NCI-H1930 (cell line): ENCODE measurements at places on chromosomes 6 and 20.
A peak's percentile ranks its signal among the peaks of the same experiment; 100 is the strongest.

GRCh38 chr6:147392917-147393625, 115.4 kb upstream of the SAMD5 start:
- no peak for DNase-seq

DNA sequence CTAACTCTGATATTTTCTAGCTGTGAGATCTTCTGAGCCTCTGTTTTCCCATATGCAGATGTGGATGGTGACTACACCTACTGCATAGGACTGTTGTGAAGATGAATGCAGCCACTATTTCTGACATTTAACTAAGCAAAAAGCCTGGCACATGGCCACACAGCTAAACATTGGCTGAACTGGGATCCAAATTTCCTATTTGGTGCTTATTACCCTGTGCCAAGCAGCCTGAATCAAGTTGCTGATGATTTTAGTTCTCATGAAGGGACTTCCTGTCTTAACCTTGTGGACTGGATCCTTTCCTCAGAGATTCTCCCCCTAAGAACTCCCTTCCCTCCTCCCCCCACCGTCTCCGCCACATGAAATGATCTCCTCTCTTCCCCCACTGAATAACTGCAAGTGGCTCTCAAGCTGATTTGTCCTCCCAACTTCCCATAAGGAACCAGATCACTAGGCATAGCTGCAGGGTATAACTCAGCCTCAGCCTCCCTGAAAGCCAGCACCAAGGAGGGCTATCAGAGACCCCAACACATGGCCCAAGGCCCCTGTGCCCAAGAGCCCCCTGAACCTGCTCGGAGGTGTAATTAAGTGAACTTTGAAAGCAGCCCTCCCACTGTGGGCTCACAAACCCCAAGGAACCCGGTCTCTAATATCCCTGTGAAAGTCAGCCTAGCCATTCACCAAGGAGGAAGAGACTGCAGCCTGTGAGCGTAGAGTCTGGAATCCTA, 55.7 kb downstream of the MAFB start:
- DNase-seq, result no peak

GRCh38 chr6:99416226-99416625, 8.9 kb downstream of the PNISR start:
- no peak for DNase-seq

GRCh38 chr6:16129623-16130401, 926 bp downstream of the MYLIP start:
- no peak for DNase-seq

DNA sequence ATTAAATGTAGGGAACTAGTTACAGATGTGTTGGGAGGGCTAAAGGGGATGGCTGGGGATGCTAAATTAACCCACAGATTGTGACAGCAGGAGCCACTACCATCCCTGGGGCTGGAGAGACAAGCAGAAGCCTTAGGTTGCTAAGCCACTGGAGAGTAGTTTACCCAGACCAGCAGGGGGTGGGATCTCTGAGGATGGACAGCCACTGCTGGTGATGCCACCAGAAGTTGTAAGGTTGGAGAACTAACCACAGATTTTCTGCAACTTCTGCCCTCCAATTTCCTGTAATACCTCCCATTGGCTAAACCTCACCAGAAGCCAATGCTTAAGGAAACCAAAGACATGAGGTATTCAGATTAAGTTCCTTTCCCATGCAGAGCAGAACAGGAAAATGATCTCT, 139.6 kb upstream of the NOX3 start:
- DNase-seq, result no peak

GRCh38 chr6:152952866-152953509, 29.9 kb downstream of the FBXO5 start:
- DNase-seq, result no peak

GRCh38 chr6:136360783-136361182, 71.1 kb upstream of the BCLAF1 start:
- DNase-seq, result no peak

- DNase-seq, result no peak
Measured at GRCh38 chr6:125432963-125433362, 131.2 kb upstream of the HDDC2 start.

- no peak for DNase-seq
Measured at GRCh38 chr6:34235307-34236130, 1.2 kb upstream of the HMGA1 start.

DNA sequence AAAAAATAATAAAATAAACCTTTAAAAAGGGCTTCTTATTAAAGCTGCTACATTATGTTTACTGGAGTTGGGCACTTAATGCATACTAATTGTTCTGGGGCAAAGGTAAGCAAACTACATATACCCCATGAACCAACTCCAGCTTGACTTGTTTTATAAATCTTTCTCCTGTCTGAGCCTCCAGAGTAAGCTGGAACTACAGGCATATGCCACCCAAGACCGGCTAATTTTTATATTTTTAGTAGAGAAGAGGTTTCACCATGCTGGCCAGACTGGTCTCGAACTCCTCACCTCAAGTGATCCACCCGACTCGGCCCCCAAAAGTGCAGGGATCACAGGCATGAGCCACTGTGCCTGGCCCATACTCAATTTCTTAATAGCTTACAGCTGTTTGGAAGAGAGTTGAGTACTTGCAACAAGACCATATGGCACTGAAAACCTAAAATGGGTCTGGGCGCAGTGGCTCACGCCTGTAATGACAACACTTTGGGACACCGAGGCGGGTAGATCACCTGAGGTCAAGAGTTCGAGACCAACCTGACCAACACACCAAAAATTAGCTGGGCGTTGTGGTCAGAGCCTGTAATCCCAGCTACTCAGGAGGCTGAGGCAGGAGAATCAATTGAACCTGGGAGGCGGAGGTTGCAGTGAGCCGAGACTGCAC, 19.9 kb downstream of the ROMO1 start:
- no peak for DNase-seq

DNA sequence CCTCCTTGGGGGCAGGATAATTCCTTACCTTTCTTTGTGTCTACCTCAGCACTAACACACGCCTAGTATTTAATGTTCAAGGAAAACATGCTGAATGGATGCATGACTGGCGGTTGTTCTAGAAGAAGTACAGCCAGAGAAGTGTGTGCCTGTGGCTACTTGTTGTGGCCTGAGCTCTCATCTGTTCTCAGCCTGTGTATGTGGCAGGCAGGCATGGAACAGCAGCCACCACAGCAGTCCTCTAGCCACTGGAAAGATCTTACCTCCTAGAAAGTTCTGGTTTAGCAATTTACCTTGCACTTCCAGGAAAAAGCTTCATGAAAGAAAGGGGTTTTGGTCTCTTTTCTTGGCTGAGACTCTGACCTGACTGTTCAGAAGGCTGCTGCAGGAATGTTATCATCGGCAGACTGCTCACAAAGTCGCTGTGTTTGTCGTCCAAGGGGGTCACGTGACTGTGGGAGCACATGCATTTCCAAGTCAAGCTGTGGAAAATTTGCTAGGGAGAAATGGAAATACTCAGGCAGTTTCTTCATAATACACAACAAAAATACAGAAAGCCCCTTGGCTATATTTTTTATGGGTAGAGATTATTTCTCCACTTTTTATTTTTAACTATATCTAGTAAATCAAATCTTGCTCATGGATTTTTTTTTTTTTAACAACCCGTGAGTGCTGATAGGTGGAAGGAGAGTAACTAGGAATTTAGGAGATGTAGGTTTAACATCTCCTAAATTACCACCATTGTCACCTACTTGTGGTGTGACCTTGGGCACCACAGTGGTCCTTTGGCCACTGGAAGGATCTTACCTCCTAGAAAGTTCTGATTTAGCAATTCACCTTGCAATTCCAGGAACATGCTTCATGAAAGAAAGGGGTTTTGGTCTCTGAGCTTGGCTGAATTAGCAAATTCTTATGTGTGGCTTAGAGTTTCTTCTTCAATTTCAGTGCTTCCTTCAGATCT, 110.8 kb upstream of the GPR6 start:
- DNase-seq, result no peak

DNA sequence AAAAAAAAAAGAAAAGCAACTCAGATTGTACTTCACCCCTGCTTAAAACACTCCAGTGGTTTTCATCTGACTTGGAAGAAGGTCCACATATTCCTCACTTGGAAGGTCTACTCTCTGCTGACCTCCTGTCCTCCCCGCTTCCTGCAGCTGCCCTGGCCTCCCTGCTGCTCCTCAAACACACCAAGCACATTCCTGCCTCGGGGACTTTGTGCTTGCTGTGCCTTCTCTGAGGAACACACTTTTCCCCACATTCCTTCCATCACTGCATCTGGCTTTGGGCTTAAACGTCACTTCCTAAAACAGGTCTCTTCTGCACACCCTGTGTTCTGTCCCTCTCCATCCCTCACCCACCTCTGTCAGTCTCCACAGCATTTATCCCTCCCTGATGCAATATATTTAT, 4.9 kb upstream of the PDYN start:
- no peak for DNase-seq

DNA sequence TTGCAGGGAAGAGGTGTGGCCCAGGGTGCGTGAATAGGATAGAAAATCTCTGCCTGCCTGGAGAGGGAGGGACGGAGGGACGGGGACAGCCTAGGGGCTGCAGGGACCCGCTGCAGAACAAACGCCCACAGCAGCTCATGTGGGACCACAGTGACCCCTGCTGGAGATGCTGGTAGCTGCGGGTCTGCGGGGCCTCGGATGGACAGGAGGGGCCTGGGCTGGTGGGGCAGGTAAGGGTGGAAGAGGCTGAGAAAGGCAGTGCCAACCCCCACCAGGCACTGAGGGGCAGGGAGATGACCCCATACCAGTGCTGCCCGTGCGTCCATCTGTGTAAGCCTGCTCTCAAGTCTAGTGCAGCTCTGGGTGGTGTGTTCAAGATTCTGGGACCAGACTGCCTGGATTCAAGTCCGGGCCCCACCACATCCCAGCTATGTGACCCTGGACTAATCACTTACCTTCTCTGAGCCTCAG, 39.4 kb downstream of the KIAA1755 start:
- peak; percentile 38 for DNase-seq

- no peak for DNase-seq
Measured at GRCh38 chr6:159758031-159759001, 3.5 kb upstream of the ACAT2 start.

- DNase-seq, result no peak
Measured at GRCh38 chr6:17971128-17972073, 16.0 kb downstream of the KIF13A start.

- DNase-seq, result no peak
Measured at GRCh38 chr6:132060591-132060990, 109.4 kb upstream of the CCN2 start.

DNA sequence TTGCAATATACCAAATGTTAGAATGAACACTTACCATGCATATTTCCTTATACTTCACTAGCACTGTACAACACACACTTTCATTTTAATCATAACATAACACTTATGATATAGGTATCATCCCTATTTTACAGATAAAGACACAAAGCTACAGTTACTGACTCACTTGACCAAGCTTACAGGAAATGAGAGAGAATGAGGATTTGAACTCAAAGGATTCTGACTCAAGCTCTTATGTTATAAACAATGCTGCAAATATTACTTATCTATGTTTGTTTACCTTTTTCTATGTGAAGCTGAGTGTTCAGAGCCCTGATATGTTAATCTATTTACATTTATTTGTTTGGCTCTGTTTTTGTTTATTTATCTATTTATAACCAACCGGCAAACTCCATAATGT, 245.4 kb downstream of the PTPRK start:
- no peak for DNase-seq

GRCh38 chr20:63831646-63831992, 555 bp upstream of the ZBTB46 start:
- DNase-seq, result no peak

GRCh38 chr6:128033156-128033555, 132.3 kb upstream of the THEMIS start:
- DNase-seq, result no peak

- DNase-seq, result no peak
Measured at GRCh38 chr6:37134396-37135191, 35.4 kb upstream of the PIM1 start.

DNA sequence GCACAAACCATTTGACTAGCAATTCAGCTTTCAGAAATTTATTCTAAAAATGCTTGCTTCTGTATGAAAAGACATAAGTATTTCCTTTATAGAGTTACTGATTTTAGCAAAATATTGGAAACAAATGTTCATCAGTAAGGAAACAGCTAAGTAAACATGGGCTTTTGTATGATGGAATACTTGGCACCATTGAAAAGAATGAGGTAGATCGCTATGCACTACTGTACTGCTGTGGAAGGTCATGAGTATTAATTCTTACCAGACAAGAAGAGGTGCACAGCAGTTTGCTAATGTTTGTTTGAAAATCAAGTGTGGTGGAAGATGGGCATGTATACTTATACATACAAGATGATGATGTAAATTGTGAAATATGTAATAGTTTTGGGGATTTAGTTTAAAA, 73.0 kb downstream of the FARS2 start:
- DNase-seq, result no peak
